ENCODE measurements at places on chromosomes 5 and 9.

- no peak for DNase-seq
Observed at GRCh38 chr5:129904102-129904666, at the start of gene CHSY3. Gene CHSY3 (plus strand): TSS chr5:129904465.

- DNase-seq = no peak
Observed at GRCh38 chr9:108412755-108413154, 443.0 kb downstream of the ACTL7B start.

DNA sequence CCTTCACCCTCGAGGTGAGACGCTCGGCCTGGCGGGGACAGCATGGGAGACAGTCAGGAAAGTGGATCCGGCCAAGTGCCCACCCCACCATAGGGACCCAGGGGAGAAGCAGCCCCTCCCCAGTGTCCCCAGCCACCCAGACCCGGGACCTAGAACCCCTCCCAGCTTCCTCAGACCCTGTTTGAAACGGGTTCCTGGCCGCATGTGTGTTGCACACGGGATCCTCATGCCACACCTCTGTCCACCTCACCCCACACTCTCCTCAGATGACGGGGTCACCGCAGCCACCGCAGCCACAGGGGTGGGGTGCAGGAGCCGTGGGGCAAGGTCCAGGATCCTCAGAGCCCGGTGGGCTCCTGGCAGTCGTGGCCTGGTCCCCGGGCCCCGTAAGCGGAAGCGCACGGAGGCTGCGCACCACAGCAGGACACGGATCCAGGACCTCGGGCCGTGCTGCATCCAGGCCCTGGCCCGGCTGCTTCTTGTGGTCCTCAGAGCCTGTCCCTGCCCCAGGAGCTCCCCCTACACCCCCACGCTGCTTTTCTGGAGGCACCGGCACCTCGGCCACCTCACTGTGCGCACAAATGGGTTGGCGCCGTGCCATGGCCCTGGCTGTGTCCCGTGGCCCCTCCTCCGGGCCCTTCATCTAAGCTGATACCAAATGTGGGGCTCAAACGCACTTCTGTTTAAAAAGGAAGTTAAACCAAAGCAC is 15.3 kb downstream of the TERT start:
- DNase-seq = no peak

DNA sequence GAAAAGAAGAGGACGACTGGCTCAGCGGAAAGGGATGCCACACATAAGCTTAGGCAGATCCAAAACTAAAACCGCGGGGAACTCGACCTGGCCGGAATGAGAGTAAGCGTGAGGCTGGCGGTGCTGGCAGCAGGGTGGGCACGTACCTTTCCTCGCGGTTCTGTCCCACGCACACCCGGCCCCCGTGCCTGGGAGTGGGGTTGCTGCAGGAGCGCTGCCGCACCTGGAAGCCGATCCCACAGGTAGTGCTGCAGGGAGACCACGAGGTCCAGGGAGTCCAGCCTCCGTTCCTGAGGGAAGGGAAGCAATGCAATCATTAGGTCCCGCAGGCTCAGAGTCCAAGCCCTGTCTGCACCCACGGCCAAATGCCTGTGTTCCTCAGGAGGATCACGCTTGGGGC is 427.0 kb downstream of the SEMA5A start:
- DNase-seq = no peak

DNA sequence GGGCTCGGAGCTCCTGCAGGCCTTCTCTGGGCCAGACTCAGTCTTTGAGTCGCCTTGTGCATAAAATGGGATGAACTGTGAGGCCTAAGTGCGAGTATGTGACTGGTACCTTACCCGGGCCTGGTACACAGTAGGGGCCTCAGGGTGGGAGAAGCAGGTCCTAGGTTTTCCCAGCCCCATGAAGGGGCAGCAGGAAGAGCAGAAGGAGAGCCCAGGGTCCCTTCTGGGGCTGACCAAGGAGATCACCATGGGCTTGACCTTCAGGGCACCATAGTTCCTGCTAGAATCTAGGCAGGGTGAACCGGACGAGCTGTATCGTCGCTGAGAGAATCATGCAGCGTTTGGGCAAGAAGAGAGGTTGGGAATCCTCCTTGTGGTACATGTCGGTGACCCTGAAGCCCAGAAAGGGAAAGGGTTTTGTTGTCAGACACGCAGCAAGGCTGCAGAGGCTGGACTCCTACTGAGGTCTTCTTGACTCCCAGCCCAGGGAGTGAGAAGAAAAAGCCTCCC is 373 bp upstream of the PHYKPL start:
- DNase-seq = no peak

DNA sequence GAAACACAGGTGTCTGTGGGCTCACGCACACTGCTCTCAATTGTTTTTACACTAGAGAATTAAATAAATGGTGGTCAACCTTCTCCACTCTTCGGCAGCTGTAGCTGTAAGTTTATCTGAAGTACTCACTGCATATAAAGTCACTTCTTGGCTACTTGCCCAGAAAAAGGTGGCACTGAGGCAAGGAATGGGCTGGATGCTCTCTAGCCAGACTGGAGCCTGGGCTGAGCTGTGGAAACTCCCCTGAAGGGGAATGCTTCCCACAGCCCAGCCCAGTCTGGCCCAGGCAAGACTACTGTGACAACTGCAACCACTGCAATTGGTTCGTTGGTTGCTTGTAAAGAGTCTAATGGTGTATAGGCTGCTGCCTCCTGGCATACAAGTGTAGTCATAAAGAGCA is 4.5 kb downstream of the LEAP2 start:
- no peak for DNase-seq

- DNase-seq = no peak
Observed at GRCh38 chr9:108845507-108845906, 10.3 kb downstream of the ACTL7B start.

- DNase-seq = no peak
Observed at GRCh38 chr5:31442058-31442745, 89.7 kb downstream of the DROSHA start.

- no peak for DNase-seq
Observed at GRCh38 chr5:138000102-138000723, 32.7 kb downstream of the FAM13B start.

- no peak for DNase-seq
Observed at GRCh38 chr9:114184071-114184470, 28.7 kb downstream of the COL27A1 start.

- no peak for DNase-seq
Observed at GRCh38 chr5:14447958-14448911, 133.4 kb upstream of the OTULINL start.

DNA sequence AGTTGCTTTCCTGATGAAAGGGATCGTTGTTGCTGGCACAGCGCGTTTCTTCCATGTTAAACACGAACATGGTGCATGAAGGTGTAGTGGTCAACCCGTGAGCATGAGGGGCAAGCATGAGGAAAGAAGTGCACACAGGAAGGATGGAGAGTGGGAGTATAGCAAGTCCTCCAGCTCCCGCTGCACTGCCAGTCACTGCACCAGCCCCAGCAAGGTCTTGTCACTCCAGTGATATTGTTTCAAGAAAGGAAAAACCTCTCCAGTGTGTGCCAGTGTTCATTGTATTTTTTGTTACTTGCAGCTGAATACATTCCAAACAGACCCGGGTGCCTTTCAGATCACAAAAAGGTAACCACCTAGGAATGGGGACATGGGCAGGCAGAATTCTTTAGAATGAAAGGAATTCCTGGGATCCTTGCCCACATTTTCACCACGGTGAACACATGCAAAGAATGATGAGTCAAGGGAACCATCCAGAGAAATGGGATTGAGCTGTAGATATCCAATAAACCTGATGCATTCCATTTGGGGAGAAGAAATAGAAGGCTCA is 186.3 kb downstream of the AOPEP start:
- DNase-seq = no peak

All from CD4-positive, alpha-beta T cell treated with Interleukin-15 for 4 hours (primary cell).